ENCODE measurements at places on chromosomes 6 and 20.
A peak's percentile ranks its signal among the peaks of the same experiment; 100 is the strongest.

DNA sequence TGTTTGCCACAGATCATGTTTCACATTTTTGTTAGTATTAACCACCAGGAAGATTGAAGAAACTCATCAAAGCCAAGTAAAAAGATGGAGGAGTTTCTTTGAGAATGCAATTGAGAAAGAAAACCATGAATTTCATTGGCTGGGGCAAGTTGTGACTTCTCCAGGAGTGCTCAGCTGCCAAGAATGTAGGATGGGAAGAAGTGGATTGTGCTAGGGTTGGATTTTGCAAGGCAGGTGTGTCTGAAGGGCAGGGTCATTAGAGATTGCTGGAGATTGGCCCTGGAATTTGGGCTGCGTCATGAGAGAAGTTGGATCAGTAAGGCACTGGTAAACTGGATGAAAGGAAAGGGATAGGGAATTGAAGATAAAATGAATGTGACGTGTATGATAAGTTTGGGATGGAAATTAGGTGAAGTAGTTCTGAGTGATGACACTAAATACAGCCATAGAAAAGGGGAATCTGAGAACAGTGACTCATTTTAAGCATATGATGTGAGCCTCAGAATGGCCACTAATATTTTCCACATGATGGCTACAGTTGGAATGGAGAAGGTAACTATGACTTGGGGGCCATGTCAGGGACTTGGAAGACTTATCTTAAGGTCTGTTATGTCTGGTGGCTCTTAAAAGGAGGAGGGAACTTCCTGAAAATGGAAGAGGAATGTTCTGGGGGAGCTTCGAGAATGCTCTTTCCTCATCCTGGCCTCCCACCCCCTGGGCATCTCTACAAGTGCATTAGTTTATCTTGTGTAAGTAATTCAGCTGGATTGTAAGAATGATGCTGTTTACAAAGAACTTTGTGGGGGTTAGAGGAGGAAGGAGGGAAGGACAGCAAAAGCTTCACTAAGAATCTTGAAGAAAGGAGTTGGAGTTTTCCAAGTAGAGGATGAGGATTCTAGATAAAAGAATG lies 27.8 kb upstream of the ERVFRD-1 start:
- H3K4me3 ChIP-seq = no peak overlapping the region
- no peaks in the 10 kb centered on the region for H3K36me3 ChIP-seq
- H3K27me3 ChIP-seq = no peaks in the 10 kb centered on the region
- H3K27ac ChIP-seq = no peak overlapping the region

- H3K36me3 ChIP-seq = no peaks in the 10 kb centered on the region
- H3K4me1 ChIP-seq = no peaks in the 10 kb centered on the region
- no peak overlapping the region for H3K4me3 ChIP-seq
- DNase-seq = no peak
Observed at GRCh38 chr6:30898750-30899360, 9.2 kb upstream of the GTF2H4 start.

DNA sequence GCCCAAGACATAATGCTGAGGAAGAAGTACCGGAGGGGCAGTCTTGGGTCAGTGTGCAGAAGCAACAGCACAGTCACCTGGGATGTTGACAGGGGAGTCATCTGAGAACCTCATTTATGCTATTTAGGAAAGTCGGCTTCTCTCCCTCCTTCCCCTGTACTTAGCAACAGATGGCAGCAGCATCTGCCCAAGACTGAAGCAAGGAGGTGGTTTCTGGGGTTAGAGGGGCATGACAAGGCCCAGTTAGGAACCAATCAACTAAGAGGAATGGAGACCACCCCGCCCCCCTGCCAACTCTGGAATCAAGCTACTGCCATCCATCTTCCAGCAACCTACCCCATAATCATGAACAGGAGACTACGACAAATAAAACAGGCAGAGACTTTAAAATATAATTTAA lies 21.7 kb downstream of the RIPK1 start:
- peaks cover 49% of the 10 kb centered on the region for H3K36me3 ChIP-seq
- H3K4me3 ChIP-seq = no peak overlapping the region
- H3K27me3 ChIP-seq = no peaks in the 10 kb centered on the region
- H3K27ac ChIP-seq = peak overlapping the region; percentile 65

DNA sequence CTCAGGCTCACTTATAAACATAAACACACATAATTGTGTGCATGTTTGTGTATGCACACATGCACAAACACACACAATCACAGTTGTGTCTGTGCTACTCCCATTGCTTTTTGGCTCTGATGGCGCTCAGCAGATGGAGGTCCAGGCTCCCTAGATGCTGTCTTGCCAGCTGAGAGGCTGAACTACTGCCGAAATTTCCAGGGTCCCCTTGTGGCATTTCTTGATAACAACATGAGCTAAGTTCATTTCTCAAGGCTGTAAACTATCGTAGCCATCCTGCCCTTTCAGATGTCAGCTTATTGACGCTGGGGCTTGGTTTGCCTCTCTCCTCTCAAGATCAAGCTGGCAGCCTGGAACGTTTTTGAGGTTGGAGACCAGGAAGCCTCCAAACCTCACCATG lies 313.9 kb upstream of the RNF24 start:
- H3K36me3 ChIP-seq = no peaks in the 10 kb centered on the region
- H3K27me3 ChIP-seq = no peaks in the 10 kb centered on the region
- H3K27ac ChIP-seq = no peak overlapping the region
- H3K4me3 ChIP-seq = no peak overlapping the region
- H3K4me1 ChIP-seq = no peaks in the 10 kb centered on the region
- DNase-seq = no peak

GRCh38 chr6:113364766-113365165 lies 492.4 kb upstream of the MARCKS start:
- no peak overlapping the region for H3K27ac ChIP-seq
- no peaks in the 10 kb centered on the region for H3K4me1 ChIP-seq
- DNase-seq = no peak
- no peaks in the 10 kb centered on the region for H3K36me3 ChIP-seq

DNA sequence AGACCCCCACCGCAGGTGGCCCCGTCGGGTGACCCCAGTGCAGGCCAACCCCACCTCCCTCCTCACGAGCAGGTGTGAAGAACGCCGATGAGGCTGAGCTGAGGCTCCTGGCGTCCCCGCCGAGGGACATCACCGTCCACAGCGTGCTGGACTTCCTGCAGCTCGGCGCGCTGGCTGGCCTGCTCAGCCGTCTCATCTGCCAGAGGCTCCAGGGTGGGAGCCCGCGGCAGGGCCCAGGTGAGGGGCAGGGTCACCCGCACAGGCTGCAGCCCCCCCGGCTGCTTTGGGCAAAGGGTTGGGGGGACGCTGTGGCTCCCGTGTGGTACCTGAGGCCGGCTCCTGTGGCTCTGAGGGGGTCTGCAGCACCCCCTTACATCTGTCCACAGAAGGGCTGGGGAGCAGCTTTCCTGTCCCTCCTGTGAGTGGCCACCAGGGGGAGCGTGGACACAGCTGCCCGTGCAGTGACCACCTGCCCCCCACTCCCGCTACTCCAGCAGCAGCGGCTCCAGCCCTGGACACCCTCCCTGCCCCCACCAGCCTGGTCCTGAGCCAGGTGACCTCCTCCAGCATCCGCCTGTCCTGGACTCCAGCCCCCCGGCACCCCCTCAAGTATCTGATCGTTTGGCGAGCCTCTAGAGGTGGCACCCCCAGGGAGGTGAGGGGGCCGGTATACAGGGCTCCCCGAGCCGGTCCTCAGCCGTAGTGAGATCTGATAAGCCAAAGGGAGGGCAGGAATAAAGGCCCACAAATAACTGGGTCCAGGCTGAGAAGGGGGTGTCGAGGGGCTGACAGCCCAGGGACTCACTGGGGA lies 16.5 kb downstream of the COL20A1 start:
- no peaks in the 10 kb centered on the region for H3K27me3 ChIP-seq
- no peaks in the 10 kb centered on the region for H3K4me1 ChIP-seq
- no peaks in the 10 kb centered on the region for H3K36me3 ChIP-seq
- no peak overlapping the region for H3K27ac ChIP-seq
- no peak overlapping the region for H3K4me3 ChIP-seq

DNA sequence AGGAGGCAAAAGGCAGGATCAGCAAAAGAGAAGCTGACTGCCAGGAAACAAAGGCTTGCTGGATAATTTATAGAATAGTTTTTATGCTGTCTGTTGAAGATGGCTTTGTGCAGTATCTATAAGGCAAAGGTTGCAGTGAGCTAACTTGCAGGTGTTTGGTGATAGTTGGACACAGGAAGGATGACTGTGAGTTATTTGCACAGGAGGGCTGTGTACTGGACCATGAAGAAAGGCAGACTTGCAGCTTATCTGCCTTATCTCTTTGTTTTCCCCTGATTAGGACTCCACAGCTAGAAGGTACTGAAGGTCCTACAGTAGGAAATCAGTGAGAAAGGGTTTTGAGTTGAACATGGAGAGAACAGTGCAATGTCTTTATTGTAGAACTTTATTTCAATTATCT lies 2.1 kb downstream of the BTN1A1 start:
- no peak for DNase-seq
- H3K4me1 ChIP-seq = peaks cover 8% of the 10 kb centered on the region
- no peaks in the 10 kb centered on the region for H3K36me3 ChIP-seq
- H3K27me3 ChIP-seq = no peaks in the 10 kb centered on the region

DNA sequence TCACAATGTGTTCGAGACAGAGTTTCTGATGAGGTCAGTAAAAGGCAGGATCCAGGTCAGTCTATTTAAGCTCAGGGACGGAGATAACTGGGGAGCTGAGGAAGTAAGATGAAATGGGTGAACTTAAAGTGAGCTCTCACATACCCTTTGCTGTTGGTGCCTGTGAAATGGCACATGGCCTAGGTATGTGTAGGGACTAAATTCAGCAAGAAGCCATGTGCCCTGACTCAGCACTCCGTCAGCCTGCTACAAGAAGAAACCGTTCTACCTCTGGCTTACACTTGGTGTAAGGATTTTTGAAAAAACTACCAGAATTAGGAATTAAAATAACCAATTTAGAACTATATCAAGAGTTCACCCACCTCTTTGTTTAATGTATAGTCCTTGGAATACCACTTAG lies 41.1 kb upstream of the TRDN start:
- H3K36me3 ChIP-seq = no peaks in the 10 kb centered on the region
- H3K27me3 ChIP-seq = no peaks in the 10 kb centered on the region
- no peak for DNase-seq
- H3K4me1 ChIP-seq = no peaks in the 10 kb centered on the region
- H3K4me3 ChIP-seq = no peak overlapping the region

DNA sequence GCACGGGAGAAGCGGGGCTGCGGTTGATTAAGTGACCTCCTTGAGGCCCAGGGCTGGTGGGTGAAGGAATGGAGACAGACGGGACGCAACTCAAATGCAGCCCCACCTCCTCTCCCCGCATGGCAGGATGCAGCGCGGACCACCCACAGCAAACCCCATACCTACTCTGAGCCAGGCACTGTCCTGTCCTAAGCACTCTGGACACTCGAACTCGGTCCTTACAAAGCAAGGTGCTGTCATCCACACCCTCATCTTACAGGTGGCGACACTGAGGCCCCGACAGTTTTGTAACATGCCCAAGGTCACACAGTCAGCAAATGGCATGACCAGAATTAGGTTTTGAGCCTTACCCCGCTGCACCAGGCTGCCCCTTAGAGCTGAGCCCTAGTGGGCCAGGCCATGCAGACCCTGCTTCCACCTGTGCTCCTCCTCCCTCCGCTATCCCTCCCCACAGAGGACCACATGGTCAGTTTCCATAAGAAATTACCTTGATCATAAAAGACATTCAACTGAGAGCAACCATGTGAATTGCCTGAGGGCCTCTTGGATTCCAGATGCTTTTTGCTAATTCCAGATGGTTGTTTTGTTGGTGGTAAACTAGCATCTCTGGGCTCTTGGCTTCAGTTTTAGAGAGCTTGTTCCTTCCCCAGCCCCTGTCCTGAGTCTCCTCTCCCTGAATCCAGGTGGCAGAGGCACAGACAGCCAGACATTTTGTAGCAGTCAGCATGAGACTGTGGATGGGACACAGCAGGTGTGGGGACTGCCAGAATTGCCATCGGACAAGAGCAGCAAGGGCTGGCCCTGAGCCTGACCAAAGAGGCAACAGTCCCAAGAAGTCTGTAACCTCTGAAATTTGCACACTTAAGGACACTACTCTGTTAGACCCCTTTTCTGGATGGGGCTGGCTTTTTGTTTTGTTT lies 171.9 kb upstream of the PMEPA1 start:
- no peaks in the 10 kb centered on the region for H3K36me3 ChIP-seq
- H3K27me3 ChIP-seq = no peaks in the 10 kb centered on the region
- no peak overlapping the region for H3K4me3 ChIP-seq
- peak; percentile 77 for DNase-seq

- H3K27me3 ChIP-seq = no peaks in the 10 kb centered on the region
- no peak overlapping the region for H3K27ac ChIP-seq
- H3K4me1 ChIP-seq = no peaks in the 10 kb centered on the region
- H3K4me3 ChIP-seq = no peak overlapping the region
- no peaks in the 10 kb centered on the region for H3K36me3 ChIP-seq
Observed at GRCh38 chr6:106715922-106716321, 86.5 kb downstream of the QRSL1 start.

DNA sequence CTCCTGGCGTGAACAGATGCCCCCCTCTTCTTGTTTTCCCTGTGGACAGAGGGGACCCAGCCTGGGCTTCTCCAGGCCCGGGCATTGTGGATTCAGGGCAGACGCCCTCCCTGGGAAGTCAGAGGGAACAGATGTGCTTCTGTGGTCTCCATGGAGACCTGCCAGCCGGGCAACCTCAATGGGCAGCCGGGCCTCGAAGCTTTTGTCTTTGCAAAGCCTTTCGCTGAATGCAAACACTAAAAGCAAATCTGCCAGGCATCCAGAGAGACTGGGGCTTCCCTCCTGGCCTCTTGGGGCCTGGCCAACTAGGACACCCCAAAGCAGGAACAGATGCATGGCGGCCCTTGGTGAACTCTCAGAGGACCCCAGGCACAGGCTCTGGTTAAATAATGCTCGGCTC lies 370.0 kb upstream of the SULF2 start:
- no peak overlapping the region for H3K27ac ChIP-seq
- H3K27me3 ChIP-seq = no peaks in the 10 kb centered on the region
- H3K4me3 ChIP-seq = no peak overlapping the region
- H3K36me3 ChIP-seq = no peaks in the 10 kb centered on the region
- H3K4me1 ChIP-seq = peaks cover 22% of the 10 kb centered on the region
- DNase-seq = no peak

DNA sequence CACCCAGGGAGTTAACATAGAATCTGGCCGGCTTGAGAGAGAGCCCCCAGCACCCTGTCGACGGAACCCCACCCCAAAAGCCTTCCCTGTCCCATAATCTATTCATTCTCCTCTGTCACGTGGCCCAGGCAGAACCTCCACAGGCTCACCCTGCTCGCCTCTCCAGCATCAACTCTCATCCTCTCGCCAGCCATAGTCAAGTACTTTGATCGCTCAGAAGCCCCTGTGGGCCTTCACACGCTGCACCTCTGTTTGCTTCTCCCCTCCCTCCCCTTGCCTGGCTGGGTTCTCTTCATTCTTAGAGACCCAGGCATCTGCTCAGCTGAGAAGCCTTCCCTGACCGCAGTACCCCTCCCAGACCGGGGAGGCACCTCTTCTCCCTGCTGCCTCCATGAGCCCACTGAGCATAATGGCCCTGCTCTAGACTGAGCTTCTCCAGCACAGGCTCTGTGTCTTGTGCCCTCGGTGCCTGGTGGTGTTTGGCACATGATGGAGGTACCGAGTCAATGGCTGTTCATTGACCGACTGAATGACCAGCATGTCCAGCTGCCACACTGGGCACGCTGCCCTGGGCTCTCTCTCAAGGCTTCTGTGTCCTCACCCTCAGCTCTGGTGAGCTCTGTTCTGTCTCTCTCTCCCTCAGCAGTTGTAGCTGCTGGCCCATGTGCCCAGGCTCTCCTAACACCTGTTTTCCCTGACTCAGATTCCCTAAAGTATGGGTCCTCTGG lies 33.7 kb downstream of the PKIG start:
- no peak overlapping the region for H3K4me3 ChIP-seq
- no peaks in the 10 kb centered on the region for H3K27me3 ChIP-seq
- H3K4me1 ChIP-seq = peaks cover 40% of the 10 kb centered on the region
- no peaks in the 10 kb centered on the region for H3K36me3 ChIP-seq
